ENCODE measurements at places on chromosomes 12 and 14.

- DNase-seq = no peak
Observed at GRCh38 chr12:40701756-40702155, 9.5 kb downstream of the CNTN1 start.

GRCh38 chr14:53180272-53181221, 27.4 kb upstream of the DDHD1 start:
- DNase-seq = no peak

- DNase-seq = no peak
Observed at GRCh38 chr12:3797531-3798048, 44.7 kb upstream of the CRACR2A start.

- no peak for DNase-seq
Observed at GRCh38 chr14:60356906-60357550, 108.0 kb downstream of the PPM1A start.

DNA sequence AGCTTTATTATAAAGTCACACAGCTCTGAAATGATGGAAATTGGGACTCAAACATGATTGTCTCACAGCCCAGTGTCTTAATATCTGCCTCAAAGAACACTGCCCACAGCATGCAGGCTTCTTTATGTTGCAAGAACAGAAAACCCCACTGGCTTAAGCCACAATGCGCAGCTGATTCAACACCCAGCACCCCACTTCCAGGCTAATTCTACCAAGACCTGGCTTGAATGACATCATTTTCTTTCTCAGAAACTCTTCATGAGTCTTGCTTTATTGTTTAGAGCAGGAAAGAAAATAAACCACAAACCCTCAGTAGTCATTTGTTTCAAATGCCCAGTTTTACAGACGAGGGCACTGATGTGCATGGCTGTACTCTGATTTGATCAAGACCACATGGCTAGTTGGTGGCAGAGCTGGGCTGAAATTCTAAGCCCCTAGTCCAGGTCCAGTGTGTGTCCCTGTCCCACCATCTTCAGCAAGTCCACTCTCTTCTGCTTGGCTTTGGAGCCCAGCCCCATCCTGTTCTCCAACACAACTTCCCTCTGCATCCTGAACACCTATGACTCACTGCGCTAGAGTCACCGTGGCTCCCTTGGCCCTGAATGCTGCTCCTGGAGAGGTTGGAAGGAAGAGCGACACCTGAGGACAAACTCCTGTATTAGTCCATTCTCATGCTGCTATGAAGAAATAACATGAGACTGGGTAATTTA, 50.3 kb upstream of the SRSF5 start:
- DNase-seq = peak; percentile 42

DNA sequence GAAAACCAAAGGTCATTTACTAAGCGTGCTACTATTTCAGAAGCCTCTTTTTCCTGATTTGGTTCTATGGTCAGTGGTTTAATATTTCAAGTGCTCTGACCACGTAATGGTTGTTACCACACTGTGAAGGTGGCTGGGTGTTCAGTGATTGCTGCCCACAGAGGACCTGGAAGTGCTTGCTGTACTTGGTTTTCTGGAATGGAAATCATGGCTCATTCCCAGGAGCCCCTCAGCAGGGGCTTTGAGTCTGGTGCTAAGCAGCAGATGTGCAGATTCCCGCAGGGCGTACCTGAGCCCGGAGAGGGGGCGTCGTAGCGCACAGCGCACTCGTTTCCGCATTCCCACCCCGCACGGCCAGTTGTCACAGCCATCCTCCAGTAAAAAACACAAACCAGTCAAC, 50.5 kb downstream of the TRAF3 start:
- DNase-seq = no peak

- no peak for DNase-seq
Observed at GRCh38 chr12:86265329-86265695, 9.1 kb upstream of the MGAT4C start.

DNA sequence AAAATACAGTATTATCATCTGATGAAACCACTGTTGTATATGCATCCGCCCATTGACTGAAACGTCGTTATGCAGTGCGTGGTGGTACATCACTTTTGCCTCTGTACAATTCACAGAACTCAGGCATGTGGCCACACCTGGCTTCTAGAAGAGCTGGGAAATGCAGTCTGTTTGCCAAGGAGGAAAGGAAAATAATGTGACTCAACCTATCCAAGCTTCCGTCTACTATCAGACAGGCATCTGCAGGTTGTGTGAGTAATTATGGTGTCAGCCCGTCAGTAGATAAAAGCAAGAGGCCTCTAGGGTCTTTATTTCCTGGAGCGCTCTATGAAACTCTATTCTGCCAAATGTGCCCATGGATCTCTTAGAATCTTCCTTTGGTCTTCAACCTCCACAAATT, 111.6 kb downstream of the BBS10 start:
- no peak for DNase-seq

DNA sequence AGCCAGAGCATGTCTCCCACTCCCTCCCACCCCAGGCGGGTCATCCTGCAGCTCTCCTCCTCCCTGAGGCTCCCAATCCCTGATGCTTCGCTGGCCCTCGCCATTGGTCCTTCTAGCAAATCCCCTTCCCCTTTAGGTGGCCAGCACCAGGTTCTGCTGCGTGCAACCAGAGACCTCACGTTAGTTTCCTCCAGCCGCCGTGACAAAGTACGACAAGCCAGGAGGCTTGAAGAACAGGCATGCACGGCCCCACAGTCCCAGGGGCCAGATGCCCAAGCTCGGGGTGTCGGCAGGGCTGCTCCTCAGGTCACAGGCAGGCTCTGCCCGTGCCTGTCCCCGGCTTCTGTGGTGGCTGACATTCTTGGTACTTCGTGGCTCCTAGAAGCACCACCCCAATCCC, 95.8 kb downstream of the RIMBP2 start:
- peak; percentile 43 for DNase-seq

GRCh38 chr14:102829016-102829548, 51.8 kb downstream of the TRAF3 start:
- no peak for DNase-seq

DNA sequence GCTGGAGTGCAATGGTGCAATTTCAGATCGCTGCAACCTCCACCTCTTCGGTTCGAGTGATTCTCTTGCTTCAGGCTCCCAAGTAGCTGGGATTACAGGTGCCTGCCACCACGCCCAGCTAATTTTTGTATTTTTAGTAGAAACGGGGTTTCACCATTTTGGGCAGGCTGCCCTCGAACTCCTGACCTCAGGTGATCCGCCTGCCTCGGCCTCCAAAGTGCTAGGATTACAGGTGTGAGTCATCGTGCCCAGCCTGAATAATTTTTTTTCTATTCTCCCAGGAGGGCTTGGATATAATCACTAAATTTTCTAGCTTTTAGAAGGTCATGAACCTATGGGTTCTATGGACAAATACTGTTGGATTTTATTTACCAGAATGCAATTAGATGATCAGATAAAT, 44.7 kb upstream of the GNPNAT1 start:
- DNase-seq = no peak

DNA sequence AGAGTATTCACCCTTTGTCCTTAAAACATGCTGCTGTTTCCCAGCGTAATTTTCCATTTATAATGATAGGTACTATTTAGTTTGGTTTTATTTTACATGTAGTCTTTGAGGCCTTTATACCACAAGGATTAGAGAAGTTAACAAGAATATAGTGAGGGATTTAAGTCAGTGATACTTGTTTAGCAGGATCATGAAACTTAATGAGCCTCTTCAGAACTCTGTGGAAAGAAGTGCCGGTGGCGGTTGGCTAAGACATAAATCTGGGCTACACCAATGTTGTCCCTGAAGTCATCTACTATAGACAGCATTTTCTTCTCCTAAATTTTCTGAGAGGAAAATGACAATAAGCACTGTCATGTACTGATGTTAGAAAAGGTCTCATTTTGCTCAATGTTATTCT, 1226.0 kb upstream of the SEL1L start:
- no peak for DNase-seq

- no peak for DNase-seq
Observed at GRCh38 chr14:90613453-90613852, 202.8 kb downstream of the TTC7B start.

- DNase-seq = no peak
Observed at GRCh38 chr12:72570601-72571000, 298.4 kb downstream of the TRHDE start.

DNA sequence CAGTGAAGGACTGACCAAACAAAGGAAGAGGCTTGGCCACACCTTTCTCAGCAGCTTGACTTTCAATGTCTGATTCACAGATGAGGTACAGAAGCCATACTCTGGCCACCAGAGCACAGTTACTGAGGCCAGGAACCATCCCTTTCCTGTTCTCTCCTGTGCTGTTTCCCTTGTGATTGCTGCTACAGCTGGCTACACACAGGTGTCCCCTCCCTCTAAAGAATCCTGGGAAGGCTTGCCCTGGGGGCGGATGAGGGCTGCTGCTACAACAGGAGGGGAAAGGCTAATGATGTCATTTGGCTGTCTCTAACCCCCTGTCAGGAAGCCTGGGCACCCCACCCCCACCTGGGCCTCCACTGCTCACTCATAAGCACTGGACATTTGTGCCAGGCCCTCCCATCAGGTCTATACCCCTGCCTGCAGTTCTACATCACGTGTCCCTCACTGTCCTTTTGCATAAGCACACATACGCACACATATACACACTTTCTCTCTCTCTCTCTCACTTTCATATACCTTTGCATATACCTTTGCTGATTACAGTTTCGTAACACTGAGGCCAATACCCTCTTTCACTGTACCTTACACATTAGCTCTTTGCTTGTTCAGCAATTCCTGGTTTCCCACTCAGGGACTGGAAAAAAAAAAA, 41.4 kb downstream of the PRPF40B start:
- no peak for DNase-seq

- DNase-seq = no peak
Observed at GRCh38 chr12:105640761-105641160, 310.3 kb downstream of the C12orf75 start.

DNA sequence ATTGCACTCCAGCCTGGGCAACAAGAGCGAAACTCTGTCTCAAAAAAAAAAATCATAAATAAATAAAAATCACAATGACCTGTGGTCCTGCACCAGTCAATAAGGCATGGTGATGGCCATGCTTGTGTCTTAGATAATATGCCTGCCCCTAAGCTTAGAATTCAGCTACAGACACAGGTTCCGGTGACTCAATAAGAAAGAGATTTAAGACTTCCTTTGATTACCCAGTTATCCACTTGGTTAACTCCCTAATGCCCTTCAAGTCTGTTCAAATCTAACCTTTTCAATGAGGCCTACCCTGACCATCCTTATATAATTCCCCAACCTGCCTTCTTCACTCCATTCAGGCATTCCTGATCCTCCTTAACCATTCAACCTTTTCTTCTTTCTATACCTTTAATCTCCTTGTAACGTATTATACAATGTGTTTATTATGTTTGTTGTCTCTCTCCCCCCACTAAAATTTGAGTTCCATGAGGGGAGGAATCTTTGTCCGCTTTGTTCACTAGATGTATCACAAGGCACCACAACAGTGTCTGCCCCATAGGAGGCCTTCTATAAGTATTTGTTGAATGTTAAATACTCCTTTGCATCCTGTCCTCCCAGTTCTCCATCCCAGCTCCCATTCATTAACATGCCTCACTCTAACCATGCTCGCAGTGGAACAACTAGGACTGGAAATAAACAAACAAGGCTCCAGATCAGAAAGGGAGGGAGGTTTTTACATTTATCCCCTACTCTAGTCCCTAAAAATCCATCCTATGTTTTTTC, 8.9 kb downstream of the MAP4K5 start:
- DNase-seq = no peak

- no peak for DNase-seq
Observed at GRCh38 chr12:116122628-116123027, 154.9 kb downstream of the MED13L start.

DNA sequence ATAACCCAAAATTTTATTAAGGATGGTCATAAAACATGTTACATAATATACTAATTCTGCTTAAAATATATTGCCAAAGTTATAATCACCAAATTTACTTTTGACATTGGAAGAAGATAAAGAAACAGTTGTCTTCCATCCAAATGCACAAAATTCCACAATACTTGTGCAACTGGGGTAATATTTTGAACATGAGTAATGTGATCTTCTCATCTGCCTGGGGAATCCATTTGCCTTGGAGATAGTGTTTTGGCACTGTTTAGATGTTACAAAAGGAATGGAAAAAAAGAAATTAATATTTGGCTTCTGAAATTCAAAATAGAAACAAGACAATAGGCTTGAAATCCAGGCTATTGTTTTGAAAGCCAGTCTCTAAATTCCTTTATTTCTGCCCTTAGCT, 9.1 kb downstream of the GPR19 start:
- DNase-seq = no peak

GRCh38 chr12:63064080-63064479, 86.9 kb downstream of the AVPR1A start:
- no peak for DNase-seq

GRCh38 chr14:80726211-80726610, 215.3 kb downstream of the CEP128 start:
- DNase-seq = no peak

DNA sequence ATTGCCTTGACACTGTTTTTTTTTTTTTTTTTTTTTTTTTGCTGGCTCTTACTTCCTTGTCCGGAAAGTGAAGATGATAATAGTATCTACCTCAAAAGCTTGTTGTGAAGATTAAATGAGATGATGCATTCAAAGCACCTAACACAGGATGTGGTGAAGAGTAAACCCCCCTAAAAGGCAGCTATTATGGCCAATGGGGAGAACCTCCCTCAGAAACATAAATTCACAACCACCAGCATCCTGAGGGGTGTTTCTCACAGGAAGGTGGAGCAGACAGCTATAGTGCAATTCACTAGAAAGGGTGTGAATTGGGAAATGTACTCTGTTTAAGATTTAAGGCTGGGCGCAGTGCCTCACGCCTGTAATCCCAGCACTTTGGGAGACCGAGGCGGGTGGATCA, 85.4 kb upstream of the CRY1 start:
- no peak for DNase-seq

- no peak for DNase-seq
Observed at GRCh38 chr14:44669496-44669895, 162.4 kb upstream of the FSCB start.

DNA sequence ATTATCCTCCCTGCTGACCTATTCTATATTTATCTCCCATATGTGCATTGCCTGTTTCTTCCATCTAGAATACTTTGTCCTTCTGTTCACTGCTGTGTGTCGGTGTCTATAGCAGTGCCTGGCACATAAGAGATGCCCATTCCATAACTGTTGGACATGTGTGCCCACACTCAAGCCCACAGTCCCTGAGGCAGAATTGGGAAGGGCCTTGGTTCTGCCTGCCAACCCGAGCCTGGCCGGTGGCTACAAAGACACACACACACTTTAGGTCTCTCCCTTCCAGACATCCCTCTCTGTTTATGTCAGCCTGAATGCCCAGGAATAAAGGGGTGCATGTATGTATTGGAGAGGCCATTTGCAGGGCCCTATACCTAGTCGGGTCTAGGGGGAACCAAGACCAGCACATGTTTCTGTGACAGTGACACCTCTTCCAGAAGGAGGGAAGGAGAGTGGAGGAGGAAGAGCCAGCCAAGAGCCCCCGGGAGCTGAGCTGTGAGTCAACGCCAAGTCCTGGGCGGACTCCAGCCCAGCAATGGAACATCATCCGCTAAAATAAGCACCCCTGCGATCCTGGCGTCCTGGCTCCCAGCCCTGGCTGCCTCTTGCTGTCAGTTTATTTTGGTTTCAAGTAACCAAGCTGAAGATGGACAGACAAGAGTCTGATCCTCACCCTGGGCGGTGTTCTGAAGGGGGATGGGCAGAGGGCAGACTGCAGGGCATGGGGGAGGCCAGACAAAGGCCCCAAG, 4.3 kb upstream of the ASB2 start:
- peak; percentile 70 for DNase-seq
